ENCODE measurements at places on chromosomes 4 and X. TPM values are rescaled to one million over a fixed set of nuclear protein-coding genes. Genes with fewer than 3 reads are reported as not detected.

DNA sequence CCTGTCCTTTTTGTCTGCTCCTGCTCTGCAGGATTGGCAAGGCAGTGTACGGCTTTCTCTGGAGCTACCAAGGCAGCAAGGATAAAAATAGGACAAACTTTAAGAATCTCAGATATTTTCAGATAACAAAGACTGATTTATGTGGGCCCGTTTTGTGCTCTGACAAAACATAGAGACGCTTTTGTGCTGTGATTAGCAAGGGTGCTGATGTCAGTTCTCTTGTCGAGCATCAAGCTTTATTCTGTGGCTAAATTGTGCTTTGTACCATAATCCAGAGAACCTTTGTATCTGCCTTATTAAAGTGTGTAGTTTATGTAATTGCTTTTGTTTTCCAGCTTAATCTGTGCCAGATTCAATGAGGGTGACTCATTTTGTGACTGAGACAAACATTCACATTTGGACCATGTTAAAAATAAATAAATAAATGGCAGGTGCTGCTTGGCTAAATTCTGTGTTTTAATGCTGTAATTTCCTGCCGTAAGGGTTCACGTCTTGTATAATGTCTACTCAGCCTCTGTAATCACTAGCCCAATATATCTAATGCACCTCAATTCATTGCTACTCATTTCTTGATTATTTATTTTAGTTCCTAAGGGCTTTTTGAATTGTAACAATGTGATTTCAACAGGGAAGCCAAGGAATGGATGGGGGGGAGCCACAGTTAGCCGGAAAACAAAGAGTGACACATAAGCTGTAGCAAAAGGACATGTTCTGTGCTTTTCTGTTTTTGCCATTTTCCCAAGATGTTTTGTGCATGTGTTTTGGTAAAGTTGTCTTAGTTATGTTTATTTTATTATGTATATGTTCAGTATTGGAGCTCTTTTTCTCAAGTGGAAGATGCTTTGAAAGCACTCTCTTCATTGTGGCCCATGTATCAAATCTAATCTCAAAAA is 75.1 kb downstream of the GAB1 start:
- DNase-seq, result no peak

- DNase-seq, result no peak
These were observed 14.5 kb upstream of the GTPBP6 start for GRCh38 chrX:332916-333610.

- DNase-seq, result no peak
These were observed 252.6 kb downstream of the BANK1 start for GRCh38 chr4:102042871-102043802.

GRCh38 chr4:5638976-5639375 is 69.4 kb downstream of the EVC2 start:
- no peak for DNase-seq

Gene CORIN
- 0.51 TPM for total RNA-seq

DNA sequence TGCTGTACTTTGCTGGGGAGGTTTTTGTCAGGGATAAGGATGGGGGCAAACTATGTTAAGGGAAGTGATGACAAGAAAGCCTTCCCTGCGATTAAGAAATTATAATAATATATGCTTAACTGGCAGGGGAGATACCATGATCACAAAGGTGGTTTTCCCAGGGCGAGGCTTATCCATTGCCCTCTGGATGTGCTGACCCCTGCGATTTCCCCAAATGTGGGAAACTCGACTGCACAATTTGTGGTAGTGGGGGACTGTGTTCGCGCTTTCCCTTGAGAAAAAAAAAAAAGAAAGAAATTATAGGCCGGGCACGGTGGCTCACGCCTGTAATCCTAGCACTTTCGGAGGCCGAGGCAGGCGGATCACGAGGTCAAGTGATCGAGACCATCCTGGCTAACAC is 24.5 kb downstream of the SLC25A43 start:
- DNase-seq, result no peak

Gene LAP3
- total RNA-seq, result 150 TPM

Gene F11
- 0.31 TPM for total RNA-seq

- DNase-seq, result no peak
These were observed 124.4 kb downstream of the KDM6A start for GRCh38 chrX:44997282-44997812.

DNA sequence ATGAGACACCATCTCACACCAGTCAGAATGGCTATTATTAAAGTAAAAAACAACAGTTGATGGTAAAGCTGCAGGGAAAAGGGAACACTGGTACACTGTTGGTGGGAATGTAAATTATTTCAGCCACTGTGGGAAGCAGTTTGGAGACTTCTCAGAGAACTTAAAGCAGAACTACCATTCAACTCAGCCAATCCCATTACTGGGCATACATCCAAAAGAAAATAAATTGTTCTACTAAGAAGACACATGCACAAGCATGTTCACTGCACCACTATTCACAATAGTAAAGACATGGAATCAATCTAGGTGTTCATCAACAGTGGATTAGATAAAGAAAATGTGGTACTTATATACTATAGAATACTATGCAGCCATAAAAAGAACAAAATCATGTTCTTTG is 135.0 kb downstream of the REELD1 start:
- no peak for DNase-seq

Gene NPFFR2
- 5.3 TPM for total RNA-seq

GRCh38 chrX:3362956-3363355 is 16.5 kb upstream of the MXRA5 start:
- no peak for DNase-seq

- DNase-seq, result no peak
These were observed 65.8 kb downstream of the TAPT1 start for GRCh38 chr4:16160457-16160856.

GRCh38 chr4:11367371-11367770 is 61.3 kb downstream of the HS3ST1 start:
- DNase-seq, result no peak

Gene TMEM154
- 6.7 TPM for total RNA-seq

DNA sequence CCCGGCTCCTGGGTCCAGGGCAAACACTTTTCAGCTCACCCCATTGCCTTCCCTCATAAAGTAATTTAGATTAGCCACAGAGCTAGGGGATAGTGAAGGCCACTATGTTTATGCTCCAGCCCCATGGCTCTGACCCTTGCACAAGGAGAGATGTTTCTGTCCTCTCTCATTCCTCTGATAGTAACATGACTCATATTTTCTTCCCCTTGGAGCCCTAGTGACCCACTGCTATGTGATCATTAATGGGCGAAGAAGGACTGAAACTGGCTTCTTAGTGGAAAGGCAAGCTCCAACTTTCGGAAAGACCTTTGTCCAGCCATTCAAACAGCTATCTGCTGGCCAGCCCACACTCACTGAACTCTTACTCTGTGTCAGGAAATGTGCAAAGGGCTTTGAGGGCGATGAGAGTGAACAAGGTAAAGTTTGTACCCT is 12.3 kb downstream of the CLDN2 start:
- DNase-seq, result no peak

Gene PABPC1L2B
- 9.4 TPM for total RNA-seq

- no peak for DNase-seq
These were observed 51.9 kb downstream of the ARX start for GRCh38 chrX:24963823-24964222.

DNA sequence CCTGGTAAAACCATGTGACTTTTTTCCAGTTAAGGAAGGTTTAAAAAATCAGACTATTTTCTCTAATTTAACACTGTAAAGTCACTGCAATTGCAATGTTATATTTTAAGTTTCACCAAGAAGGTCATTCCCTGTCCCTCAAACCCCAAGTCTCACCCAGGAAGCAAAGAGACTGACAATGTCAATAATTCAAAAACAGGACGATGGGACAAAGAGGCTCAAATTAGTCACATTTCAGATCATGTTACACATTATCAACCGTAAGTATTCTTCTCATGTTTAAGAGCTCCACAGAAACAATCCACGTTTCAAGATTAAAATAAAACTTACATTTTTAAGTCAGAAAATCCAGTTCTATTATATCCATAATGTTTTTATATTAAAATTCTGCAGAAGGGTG is 13.2 kb downstream of the SHISA3 start:
- no peak for DNase-seq

Gene RHOH
- total RNA-seq, result 20.4 TPM

DNA sequence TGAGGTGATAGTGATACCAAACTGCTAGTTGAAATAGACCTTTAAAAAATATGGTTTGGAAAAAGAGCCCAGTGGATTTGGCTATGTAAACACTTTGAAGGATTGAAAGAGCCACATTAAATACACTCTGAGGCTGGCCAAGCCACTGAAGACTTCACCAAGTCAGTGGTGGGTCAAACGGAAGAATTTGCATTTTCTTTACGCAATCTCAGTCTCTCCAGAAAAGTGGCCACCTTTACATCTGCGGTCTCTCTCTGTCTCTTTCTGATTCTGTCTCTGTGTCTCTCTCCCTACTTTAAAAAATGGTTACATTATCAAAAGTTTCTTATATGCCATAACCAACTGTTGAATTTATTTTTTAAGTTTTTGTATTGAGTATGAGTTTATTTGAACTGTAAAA is 651.2 kb upstream of the PITX2 start:
- no peak for DNase-seq

DNA sequence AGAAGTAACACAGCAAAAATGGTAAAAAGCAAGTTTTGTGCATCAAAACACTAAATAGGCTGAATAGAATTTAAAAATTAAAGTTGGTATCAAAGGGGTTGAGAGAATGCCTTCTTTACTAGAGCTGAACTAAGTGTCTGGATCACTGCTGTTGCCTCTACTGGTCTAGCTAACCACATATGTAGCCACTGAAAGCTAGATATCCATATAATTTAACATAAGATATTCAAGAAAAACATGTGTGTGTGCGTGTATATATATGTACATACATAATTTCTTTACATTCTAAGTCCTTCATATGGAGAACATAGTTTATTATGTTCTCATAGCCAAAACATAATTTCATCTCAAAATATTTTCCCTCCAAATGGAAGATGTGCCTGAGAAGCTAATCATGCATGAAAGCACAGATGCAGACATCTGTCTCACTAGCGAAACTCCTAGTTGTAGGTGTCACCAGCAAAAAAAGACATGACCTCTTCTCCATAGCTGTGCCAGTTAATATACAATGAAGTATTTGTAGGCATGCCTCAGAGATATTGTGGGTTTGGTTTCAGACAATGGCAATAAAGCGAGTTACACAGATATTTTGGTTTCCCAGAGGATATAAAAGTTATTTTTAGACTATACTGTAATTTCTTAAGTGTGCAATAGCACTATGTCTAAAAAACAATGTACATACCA is 47.3 kb downstream of the PDE5A start:
- no peak for DNase-seq

- DNase-seq, result no peak
These were observed 28.3 kb upstream of the GUCY1A1 start for GRCh38 chr4:155638195-155638965.

GRCh38 chr4:8093587-8094274 is 64.9 kb downstream of the ABLIM2 start:
- no peak for DNase-seq

- DNase-seq, result no peak
These were observed 389.5 kb upstream of the GRID2 start for GRCh38 chr4:91914176-91914804.

Gene PRR27
- total RNA-seq, result not detected
